ENCODE measurements at places on chromosomes 4 and X.

GRCh38 chr4:60652933-60653332 is 547.2 kb upstream of the ADGRL3 start:
- DNase-seq: no peak

GRCh38 chr4:14856062-14856933 is 146.0 kb upstream of the CPEB2 start:
- peak; percentile 92 for DNase-seq

- DNase-seq: peak; percentile 29
Observed at GRCh38 chr4:73259571-73260090, 1.0 kb upstream of the ANKRD17 start.

DNA sequence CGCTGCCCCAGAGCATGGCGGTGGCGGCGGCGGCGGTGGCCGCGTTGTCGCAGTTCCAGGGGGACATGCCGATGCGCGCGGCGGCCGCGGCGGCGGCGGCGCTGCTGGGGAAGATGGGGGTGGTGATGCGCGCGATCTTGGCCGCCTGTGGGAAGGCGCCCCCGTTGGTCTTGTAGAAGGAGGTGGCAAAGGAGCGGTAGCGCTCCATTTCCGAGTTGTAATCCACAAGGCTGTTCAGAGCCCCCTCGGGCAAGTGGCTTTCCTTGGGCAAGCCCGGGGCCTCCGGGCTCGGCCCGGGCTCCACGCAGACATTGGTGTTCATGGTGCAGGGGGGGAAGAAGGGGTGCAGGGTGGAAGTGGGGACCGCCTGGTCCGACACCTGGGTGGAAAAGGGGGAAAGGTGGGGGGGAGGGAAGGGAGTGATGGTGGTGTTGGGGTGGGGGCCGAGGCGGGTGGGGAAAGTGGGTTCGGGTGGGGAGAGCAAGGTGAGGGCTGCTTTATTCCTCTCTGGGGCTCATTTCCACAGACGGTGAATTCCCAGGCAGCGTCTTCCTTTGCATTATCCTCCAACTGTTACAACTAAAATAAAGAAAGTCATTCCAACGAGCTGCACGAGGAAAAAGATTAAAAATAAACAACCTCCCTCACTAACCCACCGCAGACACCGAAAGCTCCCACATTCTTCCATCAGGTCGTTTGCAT is 3.1 kb downstream of the CXXC4 start:
- peak; percentile 78 for DNase-seq

GRCh38 chr4:74217365-74217764 is 59.4 kb downstream of the MTHFD2L start:
- DNase-seq: no peak

DNA sequence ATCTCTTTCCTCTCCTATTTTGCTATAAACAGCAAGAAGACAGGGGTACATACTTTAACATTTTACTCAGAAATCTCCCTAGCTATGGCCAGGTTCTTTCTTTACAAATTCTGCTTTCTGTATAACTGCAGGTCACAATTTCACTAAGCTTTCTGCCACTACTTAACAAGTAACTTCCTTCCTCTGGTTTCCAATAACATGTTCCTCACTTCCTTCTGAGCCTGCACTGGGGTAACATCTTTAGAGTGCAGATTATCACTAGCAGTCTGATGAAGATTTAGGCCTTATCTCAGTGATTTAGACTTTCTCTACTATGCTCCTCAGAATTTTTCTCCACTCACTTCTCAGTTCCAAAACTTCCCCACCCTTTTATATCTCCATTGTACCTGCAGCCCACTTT is 1930.5 kb upstream of the AGA start:
- no peak for DNase-seq

- DNase-seq: peak; percentile 82
Observed at GRCh38 chrX:132092439-132093065, 35.3 kb downstream of the FRMD7 start.

GRCh38 chrX:103730147-103730795 is 19.6 kb downstream of the TMEM31 start:
- no peak for DNase-seq

DNA sequence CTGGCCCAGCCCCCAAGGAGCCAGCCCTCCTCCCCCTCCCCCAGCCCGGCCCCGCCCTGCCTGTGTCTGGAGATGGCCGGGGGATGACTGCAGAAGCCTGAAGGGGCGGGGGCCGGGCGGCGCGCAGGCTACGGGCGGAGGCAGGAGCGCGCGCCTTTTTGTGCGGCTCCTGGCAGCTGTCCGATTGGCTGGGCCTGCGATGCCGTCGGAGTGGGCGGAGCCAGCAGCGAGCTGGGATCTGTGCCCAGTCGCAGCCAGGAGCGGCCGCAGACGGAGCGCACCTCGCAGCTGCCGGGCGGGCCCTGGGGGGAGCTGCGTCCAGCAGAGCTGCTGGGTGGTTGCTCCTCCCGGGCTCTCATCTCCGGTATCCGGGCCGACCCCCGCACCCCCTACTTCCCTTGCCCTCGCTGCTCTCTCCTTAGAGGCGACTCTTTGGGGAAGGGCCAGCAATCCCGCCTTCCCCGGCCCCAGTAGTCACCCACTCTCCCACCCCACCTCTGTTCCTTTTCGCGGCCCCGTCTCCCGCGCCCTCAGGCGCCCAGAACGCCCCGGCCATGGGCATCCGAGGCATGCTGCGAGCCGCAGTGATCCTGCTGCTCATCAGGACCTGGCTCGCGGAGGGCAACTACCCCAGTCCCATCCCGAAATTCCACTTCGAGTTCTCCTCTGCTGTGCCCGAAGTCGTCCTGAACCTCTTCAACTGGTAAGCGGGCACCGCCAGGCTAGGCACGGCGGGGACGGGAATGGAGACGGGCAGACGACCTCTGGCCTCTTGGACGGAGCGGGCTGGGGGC is at the start of gene GABRQ:
Gene GABRQ (plus strand): TSS at position 247 of the 794 bp plus-strand sequence. CDS start 308 bp downstream, at position 555.
- peak; percentile 72 for DNase-seq

DNA sequence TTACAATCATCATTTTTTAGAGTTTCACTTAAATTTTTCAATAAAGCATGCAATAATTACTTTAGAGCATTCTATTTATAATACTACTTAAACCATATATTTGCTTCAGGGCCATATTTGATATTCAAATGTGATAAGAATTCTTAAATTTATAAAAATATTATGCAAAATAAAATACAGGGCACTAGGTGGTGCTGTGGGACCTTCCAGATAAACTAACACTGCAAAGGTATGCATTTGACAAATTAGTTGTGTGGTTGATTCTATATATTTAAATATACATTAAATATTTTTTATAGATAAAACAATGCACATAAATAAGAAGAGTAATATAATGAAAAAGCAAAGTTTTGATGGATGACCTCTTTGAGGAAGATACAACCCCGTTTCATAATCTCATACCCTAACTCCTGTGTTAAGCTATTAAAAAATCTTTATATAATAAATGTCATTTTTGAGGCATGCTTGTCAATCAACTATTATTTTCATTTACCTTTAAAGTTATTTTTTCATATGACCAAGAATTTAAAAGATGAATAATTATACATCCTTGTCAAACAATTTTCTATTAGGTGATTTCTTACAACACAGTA is 128.4 kb downstream of the REELD1 start:
- DNase-seq: peak; percentile 53

DNA sequence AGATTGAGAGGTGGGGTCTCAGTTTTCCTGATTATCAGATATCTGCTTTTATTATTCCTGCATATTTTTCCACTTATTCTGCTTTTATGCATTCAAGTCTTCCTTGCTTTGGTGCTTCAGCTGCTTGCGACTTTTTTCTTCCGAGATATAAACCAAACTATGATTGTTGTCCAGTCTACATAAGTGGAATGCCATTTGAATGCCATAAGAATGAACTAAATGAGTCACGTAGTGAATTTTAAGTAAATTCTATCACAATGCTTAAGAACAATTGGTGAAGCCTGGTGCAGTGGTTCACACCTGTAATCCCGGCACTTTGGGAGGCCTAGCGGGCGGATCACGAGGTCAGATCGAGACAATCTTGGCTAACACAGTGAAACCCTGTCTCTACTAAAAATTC is 189.1 kb downstream of the PCDH18 start:
- no peak for DNase-seq

- peak; percentile 6 for DNase-seq
Observed at GRCh38 chrX:119895843-119896326, at the start of gene AKAP14. AKAP14 (plus strand) TSS chrX:119895893; CDS start chrX:119903224, 7,331 bp downstream.

GRCh38 chr4:147596981-147597380 is 20.2 kb upstream of the TMEM184C start:
- peak; percentile 57 for DNase-seq

- no peak for DNase-seq
Observed at GRCh38 chr4:185441479-185441878, 15.7 kb upstream of the UFSP2 start.

DNA sequence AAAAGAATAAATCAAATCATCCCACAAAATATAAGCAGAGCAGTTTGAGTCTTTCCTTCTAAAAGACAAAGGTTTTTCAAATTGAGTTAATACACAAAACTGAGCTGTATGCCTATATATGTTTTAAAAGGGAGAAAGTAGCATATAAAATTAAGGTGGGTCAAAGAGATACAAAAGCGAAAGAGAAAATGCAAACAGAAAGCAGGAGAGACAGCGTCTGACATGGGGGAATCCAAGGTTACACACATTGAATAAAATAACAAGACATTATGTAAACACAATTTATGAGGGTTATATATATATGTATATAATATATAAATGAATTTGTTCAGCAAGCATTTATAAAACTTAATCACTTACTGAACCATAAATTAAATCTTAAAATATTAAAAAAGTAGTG is 276.1 kb upstream of the LCORL start:
- no peak for DNase-seq

DNA sequence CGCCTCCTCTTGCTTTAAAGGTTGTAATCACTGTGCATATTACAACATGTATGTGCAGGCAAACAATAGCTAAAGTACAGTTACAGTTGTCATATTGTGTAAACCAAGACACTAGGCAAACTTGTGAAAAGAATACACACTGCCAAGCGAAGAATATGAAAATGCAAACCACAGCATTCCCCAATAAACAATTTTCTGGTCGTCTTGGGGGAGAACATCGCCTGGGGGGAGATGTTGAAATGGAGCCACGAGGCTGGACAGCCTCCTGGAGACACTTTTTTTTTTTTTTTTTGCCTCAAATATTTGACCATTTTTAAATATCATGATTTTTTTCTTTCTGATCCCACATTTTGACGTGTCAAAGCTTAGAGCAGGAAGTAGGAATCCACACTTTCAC is 51.7 kb upstream of the PDLIM3 start:
- no peak for DNase-seq

DNA sequence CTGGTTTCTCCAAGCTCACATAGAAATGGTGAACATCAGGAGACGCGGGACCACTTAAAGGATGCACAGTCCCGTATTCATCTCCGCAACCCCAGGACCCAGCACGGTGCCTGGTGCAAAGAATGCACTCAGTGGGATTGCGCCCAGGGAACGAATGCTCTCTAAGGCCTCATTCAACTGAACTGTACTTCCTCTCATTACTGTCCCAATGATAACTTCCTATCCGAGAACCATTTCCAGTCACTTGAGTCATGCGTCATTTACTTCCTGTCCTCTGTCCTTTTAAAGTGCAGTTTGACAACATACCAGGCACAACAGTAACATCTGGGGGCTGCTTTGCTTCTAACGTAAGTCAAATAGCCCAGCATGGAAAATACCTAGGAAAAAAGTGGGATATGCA is 75.7 kb downstream of the RBM47 start:
- DNase-seq: no peak

DNA sequence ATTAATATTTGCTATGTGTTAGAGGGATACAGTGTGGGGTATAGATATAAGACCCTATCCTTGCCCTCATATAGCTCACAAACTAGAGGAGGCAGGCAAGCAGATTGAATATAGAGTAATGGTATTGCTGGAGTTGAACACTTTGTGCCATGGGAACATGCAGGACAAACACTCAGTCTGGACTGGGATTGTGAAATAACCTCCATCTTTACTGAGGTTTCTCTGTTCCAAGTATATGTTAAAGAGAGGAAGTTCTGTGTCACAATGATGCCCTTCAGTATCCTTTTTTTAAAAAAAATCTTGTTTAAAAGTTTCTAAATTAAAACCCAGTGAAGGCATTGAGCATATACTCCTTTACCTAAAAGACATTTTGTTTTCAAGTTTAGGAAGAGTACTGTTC is 8.7 kb downstream of the FABP2 start:
- DNase-seq: no peak

GRCh38 chrX:625137-625691 is 5.4 kb upstream of the SHOX start:
- DNase-seq: no peak

- DNase-seq: peak; percentile 36
Observed at GRCh38 chr4:118850488-118851173, 14.7 kb upstream of the SEC24D start.

DNA sequence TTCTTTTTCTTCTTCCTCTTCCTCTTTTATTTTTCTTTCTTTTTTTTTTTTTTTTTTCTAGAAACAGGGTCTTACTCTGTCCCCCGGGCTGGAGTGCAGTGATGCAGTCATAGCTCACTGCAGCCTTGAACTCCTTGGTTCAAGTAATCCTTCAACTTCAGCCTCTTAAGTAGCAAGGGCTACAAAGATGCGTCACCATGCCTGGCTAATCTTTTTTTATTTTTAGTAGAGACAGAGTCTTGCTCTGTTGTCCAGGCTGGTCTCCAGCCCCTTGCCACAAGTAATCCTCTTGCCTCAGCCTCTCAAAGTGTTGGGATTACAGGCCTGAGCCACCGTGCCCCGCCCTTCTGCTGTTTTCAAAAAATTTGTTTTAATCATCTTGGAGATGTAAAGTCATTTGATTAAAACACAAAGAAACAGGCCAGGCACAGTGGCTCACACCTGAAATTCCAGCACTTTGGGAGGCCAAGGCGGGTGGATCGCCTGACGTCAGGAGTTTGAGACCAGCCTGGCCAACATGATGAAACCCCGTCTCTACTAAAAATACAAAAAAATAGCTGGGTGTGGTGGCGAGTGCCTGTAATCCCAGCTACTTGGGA is 28.1 kb downstream of the SYNPO2 start:
- no peak for DNase-seq

GRCh38 chrX:24150051-24150790 is 692 bp downstream of the ZFX start:
- peak; percentile 95 for DNase-seq

GRCh38 chrX:73849073-73849472 is 286.1 kb downstream of the CHIC1 start:
- no peak for DNase-seq

- peak; percentile 79 for DNase-seq
Observed at GRCh38 chrX:87728024-87728423, 210.4 kb downstream of the KLHL4 start.

GRCh38 chrX:47191806-47192401 is 1.7 kb upstream of the UBA1 start:
- no peak for DNase-seq

DNA sequence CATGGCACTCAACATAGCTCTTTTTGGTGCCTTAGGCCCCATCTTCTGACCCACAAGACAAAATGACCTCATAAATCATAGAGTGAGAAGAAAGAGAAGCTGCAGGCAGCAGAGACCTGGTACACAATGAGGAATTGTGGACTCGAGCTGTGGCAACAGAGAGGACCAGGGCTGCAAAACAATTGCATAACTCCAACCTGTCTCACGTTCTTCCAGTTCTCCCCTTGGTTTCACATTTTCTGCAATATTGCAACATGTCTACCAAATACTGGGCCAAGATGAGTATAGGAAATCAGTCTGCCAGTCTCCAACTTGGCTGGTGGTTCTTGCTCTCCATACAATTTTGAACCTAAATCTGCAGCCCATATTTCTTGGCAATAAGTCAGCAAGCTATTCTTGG is 105.3 kb downstream of the KDR start:
- no peak for DNase-seq
